ENCODE measurements at places on chromosomes 3 and 15. TPM values are rescaled to one million over a fixed set of nuclear protein-coding genes. Genes with fewer than 3 reads are reported as not detected.

The DPH6 gene
- 12.7 TPM for total RNA-seq

The TMEM40 gene
- total RNA-seq: 0.08 TPM

The ANKUB1 gene
- 0.06 TPM for total RNA-seq

The RYR3 gene
- 0.01 TPM for total RNA-seq

The PCSK6 gene
- total RNA-seq: 12.7 TPM

The DIPK2A gene
- 5.6 TPM for total RNA-seq

The KLHL40 gene
- not detected for total RNA-seq

The IL17RE gene
- 1.1 TPM for total RNA-seq

The GOLGA8R gene
- total RNA-seq: 0.12 TPM

The DCLK3 gene
- 0.01 TPM for total RNA-seq

The SKOR1 gene
- 0.05 TPM for total RNA-seq

The C3orf49 gene
- total RNA-seq: not detected

The FGD5 gene
- 0.03 TPM for total RNA-seq
